Activated CD8-positive, alpha-beta memory T cell treated with anti-CD3 and anti-CD28 coated beads, Interleukin-2, amount 10 ng/mL, durations not matched to agents 7 days and 5 days (primary cell): ENCODE measurements at places on chromosomes 1 and 21. TPM values are rescaled to one million over a fixed set of nuclear protein-coding genes. Genes with fewer than 3 reads are reported as not detected.

DNA sequence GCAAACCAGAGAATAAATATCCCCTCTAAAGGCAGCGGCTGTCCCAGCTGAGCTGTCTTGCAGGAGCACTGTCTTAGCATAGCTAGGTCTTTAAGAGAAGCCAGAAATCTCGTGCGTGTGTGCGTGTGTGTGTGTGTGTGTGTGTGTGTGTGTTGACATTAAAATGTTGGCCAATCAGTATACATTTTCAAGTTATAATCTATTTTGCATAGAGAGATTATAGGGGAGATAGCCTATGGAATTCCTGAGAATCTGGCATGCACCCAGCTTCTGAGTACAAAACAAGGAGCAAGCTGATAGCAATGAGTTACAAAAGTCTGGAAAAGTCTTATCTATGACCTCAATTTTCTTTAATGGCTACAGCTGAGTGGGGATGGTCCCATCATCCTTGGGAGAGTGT, 17.7 kb downstream of the METTL13 start:
- H3K27ac ChIP-seq = no peak overlapping the region
- H3K36me3 ChIP-seq = peaks cover 36% of the 10 kb centered on the region
- no peak for DNase-seq
- H3K27me3 ChIP-seq = no peaks in the 10 kb centered on the region
- H3K4me1 ChIP-seq = peaks cover 9% of the 10 kb centered on the region

Gene BSND
- total RNA-seq = 0.12 TPM

Gene HMGCS2
- total RNA-seq = not detected

Gene TNFSF18
- total RNA-seq = not detected

DNA sequence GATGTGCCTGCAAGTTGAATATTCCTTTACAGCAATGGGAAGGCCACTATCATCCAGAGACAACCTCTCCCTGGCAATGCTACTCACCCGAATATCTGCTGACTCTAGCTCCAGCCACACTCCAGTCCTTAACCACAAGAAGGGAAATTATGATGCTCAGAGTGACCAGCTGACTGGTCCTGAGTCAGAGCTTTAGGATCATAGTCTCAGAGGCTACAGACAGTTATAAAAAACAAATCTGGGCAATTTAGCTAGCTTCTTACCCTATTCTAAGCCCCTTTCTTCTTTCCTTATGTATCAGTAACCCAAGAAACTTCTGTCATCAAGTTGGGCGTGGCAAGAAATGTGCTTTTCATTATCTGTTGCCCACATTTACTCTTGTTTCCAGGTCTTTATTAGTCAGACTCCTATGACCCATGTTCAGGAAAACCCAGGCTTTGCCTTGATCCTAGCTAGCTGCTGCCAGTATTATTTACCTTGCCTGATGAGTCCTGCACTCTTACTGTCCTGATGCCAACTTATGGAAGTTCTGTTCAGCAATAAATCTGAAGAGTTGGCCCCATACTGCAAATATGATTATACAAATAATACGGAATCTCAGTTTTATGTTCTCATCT, 207.0 kb downstream of the TTLL7 start:
- H3K27me3 ChIP-seq = no peaks in the 10 kb centered on the region
- H3K27ac ChIP-seq = no peak overlapping the region
- DNase-seq = no peak
- no peak overlapping the region for H3K4me3 ChIP-seq

DNA sequence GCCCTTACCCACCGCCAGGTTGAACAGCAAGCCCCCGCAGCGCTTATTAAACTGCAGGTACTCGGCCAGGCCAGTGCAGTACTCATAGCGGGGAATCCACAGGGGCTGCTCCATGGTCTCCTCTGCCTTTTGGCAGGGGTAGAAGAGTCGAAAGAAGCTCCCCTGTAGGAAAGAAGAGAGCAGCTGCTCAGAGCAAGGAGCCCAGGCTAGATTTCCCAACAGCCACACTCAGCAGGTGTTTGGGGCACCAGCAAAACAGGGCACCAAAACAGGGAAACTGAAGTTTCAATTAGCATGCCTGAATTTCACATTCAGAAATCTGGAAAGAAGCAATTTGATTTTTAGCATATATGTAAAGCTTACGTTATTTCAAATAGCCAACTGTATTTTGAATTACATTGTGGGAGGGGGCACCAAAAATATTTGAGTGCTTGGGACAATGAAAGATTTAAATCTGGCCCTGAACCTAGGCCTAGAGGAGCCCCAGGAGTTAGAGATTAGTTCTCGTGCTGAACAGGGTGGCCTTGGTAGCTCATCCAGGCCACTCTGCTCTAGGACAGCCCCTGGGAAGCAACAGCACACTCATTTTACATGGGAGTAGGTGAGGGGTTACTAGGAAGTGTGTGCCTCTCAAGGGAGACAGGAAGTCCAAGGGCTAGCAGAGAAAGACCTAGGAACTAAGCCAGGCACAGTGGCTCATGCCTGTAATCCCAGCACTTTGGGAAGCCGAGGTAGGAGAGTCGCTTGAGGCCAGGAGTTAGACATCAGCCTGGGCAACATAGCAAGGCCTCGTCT, 8.2 kb downstream of the PAFAH2 start:
- peaks cover 36% of the 10 kb centered on the region for H3K4me1 ChIP-seq
- peak overlapping the region; percentile 77 for H3K4me3 ChIP-seq
- no peaks in the 10 kb centered on the region for H3K27me3 ChIP-seq
- no peak for DNase-seq
- H3K36me3 ChIP-seq = peaks cover 12% of the 10 kb centered on the region

Gene SPATA21
- total RNA-seq = not detected

Gene EXO1
- total RNA-seq = 51.6 TPM

- peaks cover 7% of the 10 kb centered on the region for H3K4me1 ChIP-seq
- peak; percentile 44 for DNase-seq
- no peak within 1 kb of the TSS for H3K27ac ChIP-seq
Observed at GRCh38 chr21:46097336-46098293, at the start of gene COL6A2. TSS of gene COL6A2 (plus strand) at chr21:46098112.

DNA sequence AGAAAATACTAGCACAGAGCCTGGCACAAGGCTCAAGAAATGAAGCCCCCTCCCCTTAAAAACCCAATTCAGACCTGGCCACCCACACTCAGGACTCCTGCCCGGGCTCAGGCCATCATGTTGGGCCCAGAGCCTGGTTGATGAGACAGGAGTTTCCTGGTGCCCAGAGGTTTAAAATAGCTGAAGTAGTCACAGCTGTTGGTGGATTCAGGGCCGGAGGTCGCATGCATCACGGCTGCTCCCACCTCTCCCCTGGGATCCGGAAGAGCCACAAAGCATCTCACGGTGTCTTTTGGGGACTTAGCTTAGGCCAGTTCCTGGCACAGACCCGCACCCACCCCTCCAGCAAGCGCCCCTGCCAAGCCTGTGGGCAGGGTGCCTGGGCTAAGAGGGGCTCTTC, 2.6 kb upstream of the PADI2 start:
- H3K36me3 ChIP-seq = no peaks in the 10 kb centered on the region
- DNase-seq = no peak
- no peaks in the 10 kb centered on the region for H3K4me1 ChIP-seq
- H3K27me3 ChIP-seq = peaks cover 35% of the 10 kb centered on the region

DNA sequence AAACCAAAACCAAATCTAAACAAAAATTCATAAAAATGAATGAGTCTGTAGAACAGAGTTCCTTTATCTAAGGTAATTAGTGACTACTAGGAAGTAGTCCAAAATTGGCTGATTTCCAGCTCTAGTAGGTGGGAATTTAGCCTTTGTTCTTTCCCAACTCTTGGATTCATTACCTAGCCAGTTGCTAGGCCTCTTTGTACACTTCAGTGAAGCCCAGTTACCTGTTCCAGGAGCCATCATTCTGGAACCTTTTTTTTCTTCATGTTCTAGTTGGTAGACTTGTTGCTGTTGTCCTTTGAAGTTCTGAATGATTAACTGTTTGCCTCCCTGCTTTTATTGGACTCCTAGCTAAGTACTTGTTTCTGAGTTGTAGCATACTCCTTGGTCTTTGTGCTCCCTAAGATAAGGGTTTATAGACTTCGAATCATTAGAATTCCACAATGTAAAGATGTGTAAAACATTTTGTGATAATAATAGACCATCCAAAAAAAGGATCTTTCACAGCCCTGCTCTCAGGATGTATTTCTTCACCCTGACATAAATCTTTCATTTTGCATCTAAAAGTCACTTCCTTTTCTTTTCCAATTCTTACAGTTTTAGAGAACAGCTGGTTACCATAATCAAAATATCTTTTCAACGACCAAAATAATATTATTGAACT, 9.8 kb downstream of the PLA2G4A start:
- H3K4me3 ChIP-seq = no peak overlapping the region
- no peaks in the 10 kb centered on the region for H3K4me1 ChIP-seq
- no peaks in the 10 kb centered on the region for H3K27me3 ChIP-seq

DNA sequence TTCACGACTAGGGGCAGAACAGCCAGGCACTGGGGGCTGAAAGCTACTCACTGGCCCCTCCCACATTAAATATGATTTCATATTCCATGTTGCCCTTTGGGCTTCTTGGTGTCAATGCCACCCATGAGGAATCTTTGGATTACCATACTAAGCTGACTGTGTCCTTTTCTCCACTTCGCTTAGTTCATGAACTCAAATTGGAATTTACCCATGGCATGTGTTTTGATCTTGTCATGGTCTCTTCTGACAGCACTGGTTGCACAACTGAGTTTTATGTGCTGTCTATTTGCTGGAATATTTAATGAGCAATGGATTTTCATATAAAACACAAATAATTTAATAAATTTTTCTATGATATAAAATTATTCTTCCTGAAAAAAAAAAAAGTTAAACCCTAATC, 59.2 kb downstream of the SERBP1 start:
- no peaks in the 10 kb centered on the region for H3K27me3 ChIP-seq
- no peak overlapping the region for H3K4me3 ChIP-seq
- no peak overlapping the region for H3K27ac ChIP-seq

Gene NVL
- 47.7 TPM for total RNA-seq

DNA sequence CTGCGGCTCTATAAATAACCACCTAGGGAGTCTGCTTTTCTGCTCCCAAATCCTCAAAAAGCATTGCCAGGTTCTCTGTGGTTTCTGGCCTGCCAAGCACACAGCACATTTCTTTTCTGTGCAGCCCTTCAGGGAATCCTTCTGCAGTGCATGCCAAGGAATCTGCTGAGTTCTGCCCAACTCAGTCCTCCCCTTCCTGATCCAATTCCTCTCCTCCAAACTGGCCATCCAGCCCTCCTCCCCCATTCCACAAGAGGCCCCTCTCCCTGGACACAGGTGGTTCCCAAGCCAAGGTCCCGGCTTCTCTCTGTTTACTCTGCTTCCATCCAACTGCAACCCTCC, 61.8 kb downstream of the HIVEP3 start:
- no peak overlapping the region for H3K27ac ChIP-seq
- no peak overlapping the region for H3K4me3 ChIP-seq
- H3K4me1 ChIP-seq = peaks cover 12% of the 10 kb centered on the region
- DNase-seq = no peak

- H3K27me3 ChIP-seq = no peaks in the 10 kb centered on the region
- H3K4me1 ChIP-seq = peaks cover 37% of the 10 kb centered on the region
- DNase-seq = no peak
- peak overlapping the region; percentile 68 for H3K27ac ChIP-seq
Observed at GRCh38 chr1:26570287-26570686, 40.7 kb downstream of the RPS6KA1 start.

DNA sequence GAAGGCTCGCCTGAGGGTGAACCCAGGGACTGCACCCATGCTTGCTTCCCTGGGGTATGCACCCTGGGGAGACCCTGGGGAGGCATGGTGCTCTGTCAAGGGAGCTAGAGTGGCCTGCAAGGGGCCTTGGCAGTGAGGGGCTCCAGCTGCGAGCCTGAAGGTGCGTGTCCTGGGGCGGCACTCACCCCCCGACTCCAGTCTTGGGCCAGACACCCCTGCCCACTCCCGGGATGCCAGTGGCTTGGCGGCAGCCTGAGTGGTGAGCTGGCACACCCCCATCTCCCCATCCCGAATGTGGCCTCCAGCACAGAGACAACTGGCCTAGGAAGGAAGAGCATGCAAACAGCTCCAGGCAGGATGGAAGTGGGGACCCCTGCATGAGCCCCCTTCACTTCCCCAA, 2.6 kb downstream of the SUMO3 start:
- H3K27me3 ChIP-seq = no peaks in the 10 kb centered on the region
- DNase-seq = no peak
- H3K27ac ChIP-seq = no peak overlapping the region
- H3K36me3 ChIP-seq = peaks cover 5% of the 10 kb centered on the region

GRCh38 chr1:219124163-219124562, 49.5 kb upstream of the LYPLAL1 start:
- no peaks in the 10 kb centered on the region for H3K4me1 ChIP-seq
- DNase-seq = no peak
- H3K27ac ChIP-seq = no peak overlapping the region
- H3K27me3 ChIP-seq = no peaks in the 10 kb centered on the region
- H3K36me3 ChIP-seq = no peaks in the 10 kb centered on the region

Gene RXFP4
- not detected for total RNA-seq

Gene KCNT2
- not detected for total RNA-seq

DNA sequence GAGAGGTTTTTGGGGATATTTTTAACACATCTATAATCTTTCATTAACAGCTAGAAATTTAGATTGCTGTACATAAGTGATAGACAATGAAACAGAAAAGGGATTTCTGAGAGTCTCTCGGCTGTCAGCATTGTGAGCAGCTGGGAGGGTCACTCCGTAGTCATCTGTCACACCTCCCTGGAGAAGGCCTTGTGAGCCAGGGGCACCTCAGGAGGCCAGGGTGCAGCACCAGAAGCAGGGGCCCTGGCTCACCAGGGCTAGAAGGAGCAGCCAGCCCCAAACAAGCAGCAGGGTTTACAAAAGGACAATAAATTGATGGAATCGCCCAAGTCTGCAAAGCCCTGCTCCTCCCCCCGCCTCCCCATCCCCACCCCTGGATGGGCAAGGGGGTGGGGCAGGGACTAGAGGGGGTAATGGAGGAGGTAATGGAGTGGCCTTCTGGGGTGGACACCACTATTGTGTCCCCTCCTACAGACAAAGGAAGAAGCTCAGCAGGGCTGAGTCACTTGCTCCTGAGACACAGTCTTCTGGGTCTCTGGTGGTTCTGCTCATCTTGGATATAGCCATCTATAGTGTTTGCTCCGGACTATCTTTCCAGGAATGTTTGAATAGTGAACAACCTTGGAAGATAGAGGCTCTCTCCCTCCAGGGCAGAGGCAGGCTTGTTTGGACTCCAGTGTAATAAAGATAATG, 263.4 kb downstream of the NPHP4 start:
- no peaks in the 10 kb centered on the region for H3K36me3 ChIP-seq
- no peaks in the 10 kb centered on the region for H3K4me1 ChIP-seq
- no peak overlapping the region for H3K27ac ChIP-seq
- no peak overlapping the region for H3K4me3 ChIP-seq
- no peak for DNase-seq

DNA sequence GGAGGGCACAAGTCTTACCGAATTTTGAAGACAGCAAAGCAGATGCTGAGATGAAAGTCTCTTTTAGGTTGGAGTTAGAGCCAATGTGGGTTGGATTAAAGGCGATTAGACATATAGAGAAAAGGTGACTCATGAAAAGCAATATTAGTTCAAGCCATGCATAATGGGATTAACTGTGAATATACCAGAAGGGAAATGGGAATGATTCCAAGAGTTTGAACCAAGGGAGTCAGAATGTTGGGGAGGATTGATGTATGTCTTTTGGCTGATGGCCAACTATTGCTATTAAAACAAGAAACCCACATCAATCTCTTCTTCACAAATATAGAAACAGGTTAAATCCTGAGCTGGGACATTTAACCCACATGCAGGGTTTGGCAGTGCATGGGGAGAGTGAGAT, 1.2 kb downstream of the HMGCS2 start:
- H3K36me3 ChIP-seq = no peaks in the 10 kb centered on the region
- H3K4me1 ChIP-seq = no peaks in the 10 kb centered on the region
- H3K27ac ChIP-seq = no peak overlapping the region
- peaks cover 64% of the 10 kb centered on the region for H3K27me3 ChIP-seq
- no peak for DNase-seq
- no peak overlapping the region for H3K4me3 ChIP-seq

Gene TCHHL1
- not detected for total RNA-seq

GRCh38 chr1:82466416-82466815, 665.7 kb downstream of the ADGRL2 start:
- no peak overlapping the region for H3K27ac ChIP-seq
- DNase-seq = no peak
- no peaks in the 10 kb centered on the region for H3K36me3 ChIP-seq
- H3K4me3 ChIP-seq = no peak overlapping the region
